ENCODE measurements at places on chromosomes 13 and 19.

DNA sequence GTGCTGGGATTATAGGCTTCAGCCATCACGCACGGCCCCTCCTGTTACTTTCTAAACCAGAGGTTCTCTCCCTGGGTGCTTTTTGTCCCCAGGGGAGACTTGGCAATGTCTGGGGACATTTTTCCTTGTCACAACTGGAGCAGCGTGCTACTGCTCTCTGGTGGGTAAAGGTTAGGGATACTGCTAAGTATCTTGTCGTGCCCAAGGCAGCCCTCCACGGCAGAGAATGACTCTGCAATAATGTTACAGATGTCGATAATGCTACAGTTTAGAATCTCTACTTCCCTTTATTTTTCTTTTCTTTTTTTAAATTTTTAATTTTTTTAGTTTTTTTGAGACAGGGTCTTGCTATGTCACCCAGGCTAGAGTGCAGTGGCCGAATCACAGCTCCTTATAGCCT, 38.0 kb downstream of the ADGRE1 start:
- peak; percentile 30 for DNase-seq

DNA sequence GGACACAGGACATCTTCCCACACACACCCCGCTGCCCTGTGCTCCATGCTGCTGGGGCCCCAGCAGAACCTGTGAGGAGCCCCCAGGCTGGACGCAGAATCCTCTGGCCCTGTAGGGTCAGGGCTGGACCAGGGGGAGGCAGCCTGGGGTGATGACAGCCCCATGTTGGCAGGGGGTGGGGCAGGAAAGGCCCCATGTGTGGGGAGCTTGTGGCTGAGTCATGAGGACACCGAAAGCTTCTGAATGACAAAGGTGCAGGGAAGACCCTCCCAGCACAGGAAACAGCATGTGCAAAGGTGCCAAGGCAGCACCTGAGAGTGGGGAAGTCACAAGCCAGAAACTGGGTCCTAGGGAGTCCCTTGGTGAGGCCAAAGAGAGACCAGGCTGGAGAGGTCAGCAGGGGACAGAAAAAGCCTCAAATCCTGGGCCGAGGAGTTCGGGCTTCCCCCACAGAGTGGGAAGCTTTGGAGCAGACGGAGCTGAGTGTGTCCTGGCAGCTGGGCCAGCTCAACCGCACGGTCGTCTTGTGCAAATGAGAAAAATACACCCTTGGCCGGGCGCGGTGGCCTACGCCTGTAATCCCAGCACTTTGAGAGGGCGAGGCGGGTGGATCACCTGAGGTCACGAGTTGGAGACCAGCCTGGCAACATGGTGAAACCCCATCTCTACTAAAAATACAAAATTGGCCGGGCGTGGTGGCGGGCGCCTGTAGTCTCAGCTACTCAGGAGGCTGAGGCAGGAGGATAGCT, 17.5 kb downstream of the ATP8B3 start:
- no peak for DNase-seq

GRCh38 chr19:47408156-47408938, 11.0 kb downstream of the MEIS3 start:
- no peak for DNase-seq

GRCh38 chr19:46542428-46543230, 47.0 kb upstream of the PNMA8B start:
- peak; percentile 96 for DNase-seq

DNA sequence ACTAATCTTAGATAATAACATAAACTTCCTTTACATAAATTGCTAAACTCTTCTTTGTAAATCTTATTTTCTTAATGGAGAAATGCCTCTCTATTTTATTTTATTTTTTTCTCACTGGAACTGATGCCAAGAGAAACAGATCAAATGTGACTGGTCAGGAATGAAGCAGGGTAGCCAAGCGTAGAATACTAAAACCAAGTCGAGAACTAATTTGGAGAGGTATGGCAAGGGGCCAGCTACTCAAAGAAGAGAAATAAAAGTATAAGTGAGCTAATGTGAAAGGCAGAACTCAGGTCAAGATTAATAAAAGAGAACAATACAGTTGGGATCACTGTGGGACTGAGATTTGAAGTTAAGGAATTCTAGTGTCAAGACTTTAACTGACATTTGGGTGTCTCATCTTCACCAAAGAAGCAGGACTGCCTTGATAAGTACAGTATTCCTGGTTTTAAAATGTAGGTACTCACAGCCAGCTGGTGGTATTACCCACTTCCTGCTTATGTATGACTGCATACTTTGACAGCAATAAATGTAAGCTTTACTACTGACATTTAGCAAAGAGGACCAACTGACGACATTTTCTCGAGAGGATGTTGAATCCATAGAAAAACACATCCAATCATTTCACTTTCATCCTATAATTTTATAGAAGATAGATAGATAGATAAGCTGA, 1192.2 kb downstream of the EFNB2 start:
- DNase-seq, result no peak

- DNase-seq, result peak; percentile 99
Observed at GRCh38 chr19:24086974-24087595, at the start of gene ZNF254. Gene ZNF254, plus strand, starts transcription at chr19:24087187. Its CDS starts 121 bp downstream, at chr19:24087308.

DNA sequence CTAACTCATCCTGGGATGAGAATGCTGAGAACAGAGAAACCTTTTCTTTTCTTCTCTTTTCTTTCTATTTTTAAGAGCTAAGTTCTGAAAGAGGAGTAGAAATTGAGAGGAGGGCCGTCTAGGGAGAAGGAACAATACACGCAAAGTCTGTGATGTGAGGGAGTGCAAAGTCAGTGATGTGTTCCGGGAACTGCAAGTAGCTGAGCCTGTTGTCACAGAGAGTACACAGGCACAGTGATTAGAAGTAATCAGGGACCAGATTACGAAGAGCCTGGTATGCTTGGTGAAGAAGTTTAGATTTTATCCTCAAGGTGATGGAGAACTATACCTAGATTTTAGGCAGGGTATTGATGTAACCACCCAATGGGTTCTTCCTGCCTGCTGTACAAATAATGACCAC, 32.0 kb upstream of the CXCL17 start:
- no peak for DNase-seq

DNA sequence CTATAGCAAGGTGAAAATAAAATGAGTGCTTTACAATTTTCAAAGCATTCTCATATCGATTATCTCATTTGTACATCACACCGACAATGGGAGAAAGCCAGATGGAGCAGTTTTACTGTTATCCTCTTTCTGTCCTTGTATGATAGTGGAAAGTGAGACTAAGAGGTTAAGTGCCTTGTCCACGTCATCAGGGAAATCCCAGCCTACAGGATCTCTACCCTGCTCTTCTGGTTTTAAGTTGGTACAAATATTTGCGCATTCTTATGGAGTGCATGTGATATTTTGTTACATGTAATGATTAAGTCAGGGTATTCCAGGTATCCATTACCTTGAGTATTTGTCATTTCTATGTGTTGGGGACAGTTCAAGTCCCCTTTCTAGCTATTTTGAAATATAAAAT, 12.4 kb upstream of the ENOX1 start:
- DNase-seq, result no peak
